CD4-positive, alpha-beta T cell treated with Interleukin-12 subunit alpha and Interleukin-12 subunit beta, for 1 hour (primary cell): ENCODE measurements at places on chromosomes 1 and 21.

DNA sequence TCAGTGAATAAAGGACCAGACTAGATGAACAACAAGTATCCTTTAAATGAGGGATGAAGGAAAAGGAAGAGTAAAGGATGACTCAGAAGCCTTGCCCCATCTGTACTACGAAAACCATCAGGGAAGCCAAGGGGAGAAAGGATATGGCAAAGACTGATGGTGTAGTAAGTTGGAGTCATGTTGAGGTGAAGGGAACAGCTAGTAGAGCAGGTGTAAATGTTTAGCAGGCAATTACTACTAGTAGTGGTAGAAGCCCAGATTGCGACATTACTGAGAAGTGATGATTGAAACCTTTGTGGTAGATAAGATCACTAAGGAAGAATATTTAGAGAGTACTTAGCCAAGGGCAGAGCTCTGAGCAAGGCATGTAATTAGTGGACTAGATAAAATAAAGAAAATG is 84.0 kb downstream of the PHTF1 start:
- DNase-seq = no peak

GRCh38 chr21:44365251-44365966 is 12.0 kb downstream of the TRPM2 start:
- DNase-seq = no peak

- DNase-seq = no peak
These were observed 35.1 kb upstream of the SEC16B start for GRCh38 chr1:178004926-178005391.

DNA sequence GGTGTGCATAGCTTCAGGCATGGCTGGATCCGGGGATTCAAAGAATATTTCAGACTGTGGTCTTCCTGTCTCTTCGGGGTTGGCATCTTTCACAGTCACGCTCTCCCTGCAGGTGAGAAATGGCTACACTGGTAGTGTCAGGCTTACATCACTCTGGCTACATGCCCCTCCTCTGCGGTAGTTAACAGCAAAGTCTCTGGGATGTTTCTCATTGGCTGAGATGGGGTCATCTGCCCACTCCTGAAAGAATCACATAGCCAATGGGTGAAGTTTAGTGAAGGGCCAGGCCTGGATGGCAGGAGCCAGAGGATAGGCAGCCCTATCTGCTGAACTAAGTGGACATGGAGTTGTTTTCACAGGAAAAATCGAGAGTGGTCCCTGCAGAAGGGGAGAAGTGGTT is 356.5 kb downstream of the MATN1 start:
- DNase-seq = no peak

DNA sequence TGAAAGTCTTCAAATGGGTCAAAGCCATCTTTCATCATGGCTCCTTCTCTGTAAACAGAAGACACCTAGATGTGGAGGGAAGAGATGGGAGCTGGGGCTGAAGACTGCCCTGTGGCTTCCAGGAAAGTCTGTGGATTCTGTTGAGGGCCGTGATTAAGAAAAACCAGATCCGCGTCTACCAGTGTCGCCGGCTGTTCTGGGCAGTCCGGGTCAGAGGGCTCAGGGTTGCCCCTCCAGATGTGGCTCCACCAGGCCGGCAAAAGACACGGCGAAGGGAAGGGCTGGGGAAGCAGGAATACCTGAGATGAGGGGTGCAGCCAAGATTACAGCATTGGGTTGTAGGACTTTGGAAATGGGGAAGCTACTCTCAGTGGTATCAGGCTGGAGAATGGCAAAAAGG is 162.6 kb downstream of the RHOU start:
- DNase-seq = no peak

- no peak for DNase-seq
These were observed 73.4 kb downstream of the DTL start for GRCh38 chr1:212108981-212109380.

DNA sequence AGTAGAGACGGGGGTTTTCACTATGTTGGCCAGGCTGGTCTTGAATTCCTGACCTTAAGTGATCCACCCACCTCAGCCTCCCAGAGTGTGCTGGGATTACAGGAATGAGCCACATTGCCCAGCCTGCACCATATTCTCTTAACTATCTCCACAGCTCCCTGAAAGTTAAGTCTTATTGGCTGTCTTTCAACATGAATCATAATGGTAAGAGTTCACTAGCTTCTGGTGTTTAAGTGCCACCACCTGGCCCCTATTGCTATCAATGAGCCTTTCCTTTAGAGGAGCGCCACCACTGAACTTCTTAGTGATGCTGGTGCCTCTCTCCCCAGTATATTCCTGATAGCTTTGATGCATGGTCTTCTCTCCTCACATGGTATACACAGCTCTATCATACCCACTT is 15.7 kb downstream of the ZFYVE9 start:
- DNase-seq = no peak

- DNase-seq = no peak
These were observed 156.6 kb downstream of the DNM3 start for GRCh38 chr1:171997936-171998335.

DNA sequence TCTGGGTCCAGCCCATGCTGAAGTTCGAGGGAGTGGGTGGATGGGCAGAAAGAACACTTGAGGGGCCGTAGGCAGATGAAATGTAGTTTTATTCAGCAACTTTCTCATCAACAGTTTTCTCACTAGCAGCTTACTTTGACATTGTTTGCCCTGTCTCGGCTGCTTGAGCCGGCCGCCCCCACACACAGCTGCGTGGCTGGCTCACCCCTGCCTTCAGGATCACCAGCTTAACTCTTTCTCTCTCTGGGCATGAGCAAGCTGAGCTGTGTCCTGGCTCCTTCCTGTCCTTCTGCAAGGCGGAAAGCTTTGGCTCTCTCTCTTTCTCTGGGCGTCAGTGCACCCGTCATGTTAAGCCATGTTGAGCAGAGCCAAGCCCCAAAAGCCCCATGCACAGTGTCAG is 104.4 kb upstream of the GNG12 start:
- DNase-seq = no peak

DNA sequence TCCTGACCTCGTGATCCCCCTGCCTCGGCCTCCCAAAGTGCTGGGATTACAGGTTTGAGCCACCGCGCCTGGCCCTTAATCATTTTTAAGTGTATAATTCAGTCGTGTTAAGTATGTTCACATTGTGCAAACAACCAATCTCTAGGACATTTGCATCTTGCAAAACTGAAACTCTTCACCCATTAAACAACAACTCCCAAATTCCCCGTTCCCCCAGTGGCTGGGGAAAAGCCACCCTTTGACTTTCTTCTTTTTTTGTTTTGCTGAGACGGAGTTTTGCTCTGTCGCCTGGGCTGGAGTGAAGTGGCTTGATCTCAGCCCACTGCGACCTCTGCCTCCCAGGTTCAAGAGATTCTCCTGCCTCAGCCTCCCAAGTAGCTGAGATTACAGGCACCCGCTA is 6.5 kb upstream of the THEMIS2 start:
- DNase-seq = no peak

GRCh38 chr1:204128464-204128963 is 23.3 kb downstream of the ETNK2 start:
- DNase-seq = no peak

DNA sequence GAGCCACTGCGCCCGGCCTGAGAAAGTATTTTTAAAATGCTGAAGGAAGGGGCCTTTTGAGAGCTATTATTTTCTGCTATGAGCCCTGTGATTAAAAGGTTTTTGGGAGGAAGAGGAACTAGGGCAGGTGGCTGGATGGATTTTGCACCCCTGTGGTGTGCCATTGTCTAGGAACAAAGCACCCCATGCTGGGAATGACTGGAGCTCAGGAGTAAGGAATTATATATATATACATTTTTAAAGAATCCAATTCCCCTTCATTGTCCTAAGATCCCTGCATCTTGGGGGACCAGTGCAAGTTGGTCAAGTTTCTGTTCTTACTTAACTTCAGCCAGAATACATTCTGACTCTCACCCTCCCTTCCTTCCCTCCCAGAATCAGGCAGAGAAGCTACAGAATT is 91.6 kb downstream of the ZNF648 start:
- DNase-seq = no peak

DNA sequence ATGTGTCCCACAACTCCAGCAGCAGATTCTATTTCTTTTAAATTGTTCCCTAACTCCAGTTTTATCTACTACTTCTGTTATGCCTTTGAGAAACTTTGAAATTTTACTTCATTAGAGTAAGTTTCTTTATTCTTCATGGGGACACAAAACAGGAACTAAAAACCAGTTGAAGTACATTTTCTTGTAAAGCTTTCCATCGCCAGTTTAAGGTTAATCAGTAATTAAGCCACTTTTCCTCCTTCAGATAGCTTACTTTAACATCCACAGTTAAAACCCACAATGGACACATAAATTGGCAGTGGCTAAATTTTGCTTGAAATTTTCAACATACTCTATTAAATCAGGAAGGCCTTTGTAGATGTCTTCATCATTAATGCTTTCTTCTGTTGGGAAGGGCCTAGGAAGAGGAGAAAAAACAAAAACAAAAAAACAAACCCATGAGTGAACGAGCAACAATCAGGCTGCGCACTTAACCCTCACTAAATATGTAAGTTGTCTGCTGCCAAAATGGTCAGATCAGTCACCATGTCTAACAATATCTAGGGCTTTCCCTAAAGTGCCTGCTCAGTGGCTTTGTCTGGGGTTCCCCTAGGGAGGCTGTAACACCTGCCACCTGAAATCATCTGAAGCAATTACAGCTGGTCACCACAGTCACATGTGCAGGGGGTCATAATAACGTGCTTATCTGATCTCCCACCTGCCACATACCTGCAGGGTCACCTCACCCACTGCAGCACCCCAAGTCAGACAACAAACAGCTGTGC is 187.9 kb downstream of the VAV3 start:
- no peak for DNase-seq

GRCh38 chr1:239237912-239238311 is 148.5 kb upstream of the CHRM3 start:
- no peak for DNase-seq

GRCh38 chr1:184152434-184152898 is 100.9 kb downstream of the TSEN15 start:
- DNase-seq = no peak

- no peak for DNase-seq
These were observed 15.3 kb upstream of the C1orf185 start for GRCh38 chr1:51086496-51087271.

DNA sequence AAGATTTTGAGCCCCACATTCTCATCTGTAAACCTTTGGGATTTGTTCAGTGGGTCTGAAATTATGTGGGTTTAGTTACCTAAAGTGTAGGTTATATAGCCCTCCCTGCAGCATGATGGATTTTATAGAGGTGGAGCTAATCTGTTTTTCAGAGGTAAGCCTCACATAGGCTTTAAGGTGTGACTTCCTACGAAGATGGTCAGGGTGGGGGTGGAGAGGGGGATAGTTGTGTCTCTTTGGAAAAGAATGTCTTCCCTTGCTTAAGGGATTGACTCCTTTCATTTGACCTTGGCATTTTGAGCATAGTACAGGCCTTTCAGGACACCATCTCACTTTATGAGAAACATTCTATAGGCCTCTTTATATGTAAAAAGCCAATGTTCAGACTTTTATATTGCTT is 3.4 kb downstream of the CACHD1 start:
- no peak for DNase-seq

DNA sequence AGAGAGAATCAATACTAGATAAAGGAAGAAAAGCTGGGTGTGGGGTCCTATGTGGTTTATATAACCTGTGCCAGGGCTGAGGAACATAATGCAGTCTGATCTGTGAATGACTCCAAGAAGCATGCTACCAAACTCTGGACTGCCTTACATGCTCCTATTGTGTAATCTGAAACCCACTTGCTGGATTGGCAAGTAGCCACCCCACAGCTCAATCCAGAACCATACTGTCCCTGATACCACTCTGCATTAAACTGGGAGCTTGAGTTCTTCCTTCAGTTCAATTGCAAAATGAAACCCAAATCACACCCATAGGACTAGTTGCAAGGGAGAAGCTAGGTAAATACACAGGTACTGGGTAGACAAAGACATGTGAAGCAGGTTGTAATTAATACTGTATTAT is 115.4 kb upstream of the NEGR1 start:
- DNase-seq = no peak

GRCh38 chr1:199641531-199641930 is 386.0 kb upstream of the NR5A2 start:
- no peak for DNase-seq

DNA sequence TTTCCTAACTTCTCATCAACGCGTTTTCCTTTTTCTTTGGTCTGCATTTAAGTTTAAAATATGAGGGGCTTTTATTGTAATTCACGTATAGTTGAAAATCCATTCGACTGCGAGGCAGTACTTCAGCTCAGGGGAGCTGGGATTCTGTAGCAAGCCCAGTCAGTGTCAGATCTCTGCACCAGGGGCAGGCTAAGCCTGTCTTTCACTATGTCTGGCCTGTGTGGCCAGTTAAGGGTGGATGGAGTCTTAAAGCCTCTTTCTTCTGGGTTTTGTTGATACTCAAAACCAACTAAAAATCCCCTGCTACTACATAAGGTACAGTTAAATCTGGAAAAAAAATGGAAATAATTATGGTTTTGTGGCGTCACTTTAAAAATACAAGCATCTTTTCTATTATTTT is 124.7 kb downstream of the TYW3 start:
- DNase-seq = no peak

DNA sequence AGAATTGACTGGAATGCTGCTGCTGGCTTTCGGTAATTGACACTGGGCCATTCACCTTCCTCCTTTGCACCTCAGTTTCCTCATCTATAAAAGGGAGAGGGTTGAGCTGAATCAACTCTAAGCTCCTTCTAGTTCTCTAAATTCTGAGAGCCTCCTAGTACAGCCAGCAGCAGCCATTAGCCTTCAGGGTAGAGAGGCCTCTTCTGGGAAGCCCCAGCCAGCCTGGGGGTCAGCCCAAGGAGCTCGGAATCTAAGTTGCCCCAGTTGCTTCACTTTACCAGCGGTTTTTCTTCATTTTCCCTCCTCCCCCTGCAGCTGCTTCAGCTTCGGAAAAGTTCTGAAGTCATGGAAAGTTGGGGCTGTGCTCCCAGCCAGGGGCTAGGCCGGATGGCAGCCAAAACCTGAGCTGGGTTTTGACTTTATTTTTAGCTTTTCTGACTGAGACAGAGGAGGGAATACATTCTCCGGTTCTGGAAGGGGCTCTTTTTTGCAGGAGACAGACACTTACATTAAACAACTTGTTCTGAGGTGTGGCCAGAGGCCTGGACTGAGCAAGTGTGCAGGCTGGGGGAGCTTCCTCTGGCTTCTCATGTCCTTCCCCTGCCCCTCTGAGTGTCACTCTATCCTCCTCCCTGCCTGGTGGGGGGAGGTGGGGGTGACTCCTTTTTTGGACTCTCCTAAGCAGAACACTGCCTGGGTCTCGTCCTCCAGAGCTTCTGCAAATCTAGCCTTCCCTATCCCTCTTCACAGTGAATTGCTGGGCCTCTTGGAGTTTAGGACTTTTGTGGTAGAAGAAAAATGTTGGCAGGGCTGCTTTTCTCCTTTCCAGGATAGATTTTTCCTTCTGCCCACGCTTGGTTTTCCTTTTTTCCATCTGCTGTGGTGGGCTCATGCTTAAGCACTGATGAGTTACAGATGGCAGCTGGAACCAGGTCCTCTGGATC is 14.4 kb downstream of the LMNA start:
- DNase-seq = peak; percentile 20

- no peak for DNase-seq
These were observed 20.7 kb downstream of the PARS2 start for GRCh38 chr1:54743416-54744226.
